Lower leg skin (tissue), 4 donors: ENCODE measurements at places on chromosomes 13 and 19.

GRCh38 chr13:23461544-23461943, 28.0 kb upstream of the SACS start:
- DNase-seq = no peak

- DNase-seq = no peak
Measured at GRCh38 chr13:77374786-77375185, 47.9 kb upstream of the MYCBP2 start.

GRCh38 chr19:34904664-34905527, 21.8 kb upstream of the ZNF30 start:
- DNase-seq = no peak

GRCh38 chr13:45301263-45301662, 39.7 kb downstream of the TPT1 start:
- no peak for DNase-seq

DNA sequence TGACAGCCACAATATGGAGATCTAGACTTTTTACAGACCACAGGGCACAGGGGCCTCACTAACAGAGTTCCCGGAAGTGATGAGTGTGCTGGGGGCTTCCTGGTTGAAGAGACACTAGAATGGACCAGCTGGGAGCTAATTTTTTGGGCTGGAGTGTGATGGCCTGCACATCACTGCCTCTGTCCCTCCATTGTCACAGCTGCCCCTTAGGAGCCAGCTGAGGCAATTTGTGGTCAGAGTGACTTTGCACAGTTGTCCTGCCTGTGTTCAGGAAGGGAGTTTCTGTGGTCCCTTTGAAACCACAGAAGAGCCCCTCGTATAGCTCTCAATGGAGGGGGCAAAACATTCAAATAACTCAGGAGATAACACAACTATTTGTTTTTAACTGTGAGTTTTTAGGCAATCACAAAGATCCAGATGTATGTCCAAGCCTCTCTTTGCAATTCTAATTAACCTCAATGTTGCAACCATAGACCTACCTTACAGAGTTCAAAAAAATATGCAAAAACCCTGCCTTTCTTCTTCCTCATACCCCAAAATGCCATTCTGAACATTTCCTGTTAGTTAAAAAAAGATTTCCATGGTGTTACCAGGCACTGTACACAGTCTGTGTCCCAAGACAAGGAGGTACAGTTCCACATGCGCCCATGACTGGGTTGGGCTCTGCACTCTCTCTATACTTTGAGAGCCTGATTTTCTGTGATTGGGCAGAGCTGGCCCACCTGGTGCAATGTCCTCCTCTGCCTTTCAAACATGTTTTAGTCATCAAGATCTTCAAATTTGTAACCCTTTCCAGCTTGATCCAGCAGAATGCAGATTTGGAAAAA, 2.4 kb downstream of the ALOX5AP start:
- DNase-seq = no peak

- no peak for DNase-seq
Measured at GRCh38 chr19:55535965-55536350, 975 bp downstream of the SBK2 start.

DNA sequence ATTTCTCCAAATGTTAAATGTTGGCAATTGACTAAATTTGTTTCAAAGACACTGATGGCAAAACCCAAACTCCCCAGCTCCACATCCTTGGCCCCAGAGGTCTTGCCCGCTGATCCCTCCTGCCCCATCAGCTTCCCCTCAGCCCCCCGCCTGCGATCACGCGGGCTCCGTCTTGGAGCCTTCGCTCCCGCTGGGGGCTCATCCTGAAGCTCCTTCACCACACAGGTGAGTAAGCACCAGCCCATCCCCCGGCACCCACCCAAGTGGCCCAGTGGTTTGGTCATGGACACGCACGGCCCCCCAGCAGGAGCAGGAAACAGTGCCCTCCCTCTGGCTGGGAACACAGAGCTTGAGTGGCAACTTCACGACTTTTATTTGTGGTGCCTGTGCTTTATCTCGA, 14.9 kb downstream of the EPS8L1 start:
- no peak for DNase-seq

DNA sequence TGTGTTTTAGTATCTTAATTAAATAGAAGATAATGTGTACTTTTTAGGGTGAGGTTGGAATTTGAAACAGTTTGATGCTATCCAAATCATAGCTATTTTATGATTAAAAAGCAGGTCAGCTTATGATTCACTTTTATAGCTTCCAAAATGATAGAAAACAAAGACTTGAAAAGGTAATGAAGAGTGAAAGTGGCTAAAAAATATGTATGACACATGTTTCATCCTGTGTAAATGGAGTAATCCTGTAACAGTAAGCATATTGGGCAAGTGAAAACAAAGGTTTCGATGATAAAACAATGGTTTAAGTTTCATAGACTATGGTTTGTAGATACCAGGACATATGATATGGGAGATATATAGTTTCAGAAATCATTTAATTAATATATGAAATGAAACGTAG, 456.2 kb downstream of the PCDH20 start:
- no peak for DNase-seq

- no peak for DNase-seq
Measured at GRCh38 chr13:33472446-33472845, 186.9 kb upstream of the STARD13 start.

DNA sequence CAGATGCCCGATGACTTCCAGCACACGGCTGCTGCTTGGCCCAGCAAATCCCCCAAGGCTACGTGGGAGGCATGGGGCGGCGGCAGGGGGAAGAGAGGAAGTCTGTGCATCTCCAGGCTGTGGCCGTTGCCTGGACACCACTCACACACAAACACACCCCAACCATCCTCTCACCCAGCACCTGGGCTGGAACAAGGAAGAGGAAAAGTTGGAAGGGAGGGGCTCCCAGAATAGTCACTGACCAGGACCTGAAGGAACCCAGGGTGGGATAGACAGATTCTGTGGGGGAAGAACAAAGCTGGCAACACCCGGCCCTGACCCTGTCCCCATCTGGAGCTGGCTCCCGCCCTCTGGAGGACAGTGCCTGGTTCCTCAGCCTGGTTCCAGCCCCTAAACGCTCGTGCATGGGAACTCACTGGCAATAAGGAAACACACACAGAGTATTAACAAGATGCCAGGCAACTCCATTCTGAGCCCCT, 11.2 kb downstream of the PPP6R1 start:
- DNase-seq = no peak

GRCh38 chr13:92355213-92355612, 871.4 kb upstream of the GPC6 start:
- DNase-seq = no peak

GRCh38 chr13:114022876-114023275, 49.0 kb upstream of the C13orf46 start:
- DNase-seq = no peak

DNA sequence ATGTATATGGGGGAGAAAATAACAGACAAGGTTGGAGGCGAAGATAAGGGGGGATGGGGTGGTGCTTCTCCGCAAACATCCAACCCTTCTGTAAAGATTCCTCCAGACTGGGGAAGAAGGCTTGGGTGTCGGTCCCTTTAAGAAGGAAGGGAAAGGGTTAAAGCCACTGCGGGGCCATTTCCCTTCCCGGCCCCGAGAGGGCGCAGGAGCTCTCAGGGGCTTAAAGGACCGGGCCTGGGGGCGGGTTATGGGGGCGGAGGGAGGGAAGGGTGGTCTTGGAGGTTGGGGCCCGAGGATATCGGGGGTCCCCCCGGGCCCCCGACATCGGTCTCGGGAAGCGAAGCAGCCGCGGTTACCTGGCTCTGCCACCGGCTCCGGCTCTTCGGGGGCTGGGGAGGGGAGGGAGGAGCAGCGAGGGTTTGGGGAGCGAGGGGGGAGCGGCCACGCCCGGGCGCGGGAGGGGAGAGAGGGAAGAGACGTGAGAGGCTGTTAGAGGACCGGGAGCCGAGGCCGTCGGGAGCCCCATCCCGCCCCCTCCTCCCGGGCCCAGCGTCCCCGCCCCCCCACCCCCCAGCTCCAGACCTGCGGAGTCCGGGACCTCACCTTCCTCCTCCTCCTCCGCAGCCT, 2.8 kb downstream of the TNNT1 start:
- DNase-seq = no peak

DNA sequence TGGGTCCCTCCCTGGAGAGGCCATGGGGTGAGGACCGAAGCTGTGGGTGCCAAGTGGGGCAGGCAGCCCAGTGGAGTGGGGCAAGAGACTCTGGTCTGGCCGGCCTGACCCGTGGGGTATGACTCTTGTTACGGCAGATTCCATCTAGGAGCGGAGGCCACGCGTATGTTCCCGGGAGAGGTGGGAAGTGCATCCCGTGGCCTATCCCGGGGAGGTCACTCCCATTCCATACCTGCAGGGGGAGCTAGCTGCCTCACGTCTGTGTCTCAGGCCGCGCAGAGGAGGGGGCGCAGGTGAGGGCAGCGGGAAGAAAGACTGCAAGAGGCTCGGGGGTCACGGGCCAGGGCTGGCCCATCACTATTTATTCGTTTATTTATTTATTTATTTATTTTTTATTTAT, 4.9 kb downstream of the CSNK1G2 start:
- peak; percentile 92 for DNase-seq

- DNase-seq = no peak
Measured at GRCh38 chr13:26485288-26485687, 72.2 kb upstream of the WASF3 start.

GRCh38 chr13:94298346-94298745, 181.1 kb downstream of the DCT start:
- DNase-seq = no peak

DNA sequence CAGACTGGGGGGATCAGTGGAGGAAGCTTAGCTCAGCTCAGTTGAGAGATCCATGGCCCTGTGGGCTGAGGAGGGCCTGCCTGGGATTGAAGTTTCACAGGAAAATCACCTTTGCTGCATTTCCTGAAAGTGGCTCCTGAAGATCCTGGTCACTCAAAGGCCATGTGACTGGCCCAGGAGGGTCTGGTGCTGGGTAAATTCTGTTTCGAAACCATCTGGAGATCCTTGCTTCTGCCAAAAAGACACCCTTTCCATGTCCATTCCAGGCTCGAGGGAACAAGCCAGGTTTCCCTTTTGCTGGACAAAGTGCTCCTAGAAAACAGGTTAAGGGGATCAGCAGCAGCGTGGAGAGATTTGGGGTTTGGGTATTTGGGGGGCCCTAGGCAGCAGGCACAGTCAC, 293.3 kb downstream of the ZNF536 start:
- no peak for DNase-seq

DNA sequence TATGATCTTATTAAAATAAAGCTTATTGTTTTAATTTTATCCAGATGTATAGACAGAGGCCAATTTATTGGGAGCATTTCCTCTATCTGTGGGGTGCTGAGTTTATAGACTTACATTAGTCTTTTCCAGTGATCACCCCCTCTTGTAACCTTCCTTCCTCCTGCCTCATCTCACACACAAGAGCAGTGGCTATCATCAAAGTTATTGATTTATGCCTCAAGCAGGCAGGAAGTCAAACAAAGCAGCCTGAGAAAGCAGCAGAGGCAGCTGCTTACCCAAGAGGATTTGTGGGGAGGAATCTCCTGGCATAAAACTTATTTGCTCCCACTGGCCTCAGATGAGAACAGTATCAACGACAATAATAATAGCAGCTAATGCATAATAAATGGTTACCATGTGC, 26.3 kb upstream of the DCLK1 start:
- no peak for DNase-seq

DNA sequence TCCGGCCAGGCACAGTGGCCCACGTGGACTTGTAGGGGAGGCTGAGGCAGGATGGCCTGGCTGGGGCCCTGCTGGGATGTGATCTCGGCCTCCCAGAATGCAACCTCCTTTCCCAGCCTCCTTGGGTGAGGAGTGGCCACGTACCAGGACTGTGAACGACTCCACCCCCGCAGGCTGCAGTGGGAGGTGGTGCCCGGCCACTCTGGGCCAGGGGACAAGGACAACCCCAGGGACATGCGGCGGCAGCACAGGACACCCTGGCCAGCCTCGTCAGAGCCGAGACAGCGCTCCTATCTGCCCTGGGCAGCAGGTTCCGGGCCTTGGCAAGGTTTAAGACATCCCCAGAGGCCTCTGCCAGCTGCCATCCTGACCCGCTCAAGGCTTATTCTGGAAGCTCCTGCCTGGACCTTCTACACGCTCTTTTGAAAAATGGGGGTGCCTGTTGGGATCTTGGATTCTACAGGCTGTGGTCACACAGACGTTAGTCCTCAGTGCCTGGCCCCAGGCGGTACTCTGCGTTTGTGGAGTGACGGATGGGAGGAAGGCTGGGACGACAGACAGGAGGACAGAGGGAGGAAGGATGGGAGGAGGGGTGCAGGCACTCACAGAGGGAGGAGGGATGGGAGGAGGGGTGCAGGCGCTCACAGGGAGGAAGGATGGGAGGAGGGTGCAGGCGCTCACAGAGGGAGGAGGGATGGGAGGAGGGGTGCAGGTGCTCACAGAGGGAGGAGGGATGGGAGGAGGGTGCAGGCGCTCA, 19.9 kb upstream of the CACTIN start:
- no peak for DNase-seq

- DNase-seq = peak; percentile 53
Measured at GRCh38 chr19:31538879-31539278, 189.6 kb upstream of the TSHZ3 start.

DNA sequence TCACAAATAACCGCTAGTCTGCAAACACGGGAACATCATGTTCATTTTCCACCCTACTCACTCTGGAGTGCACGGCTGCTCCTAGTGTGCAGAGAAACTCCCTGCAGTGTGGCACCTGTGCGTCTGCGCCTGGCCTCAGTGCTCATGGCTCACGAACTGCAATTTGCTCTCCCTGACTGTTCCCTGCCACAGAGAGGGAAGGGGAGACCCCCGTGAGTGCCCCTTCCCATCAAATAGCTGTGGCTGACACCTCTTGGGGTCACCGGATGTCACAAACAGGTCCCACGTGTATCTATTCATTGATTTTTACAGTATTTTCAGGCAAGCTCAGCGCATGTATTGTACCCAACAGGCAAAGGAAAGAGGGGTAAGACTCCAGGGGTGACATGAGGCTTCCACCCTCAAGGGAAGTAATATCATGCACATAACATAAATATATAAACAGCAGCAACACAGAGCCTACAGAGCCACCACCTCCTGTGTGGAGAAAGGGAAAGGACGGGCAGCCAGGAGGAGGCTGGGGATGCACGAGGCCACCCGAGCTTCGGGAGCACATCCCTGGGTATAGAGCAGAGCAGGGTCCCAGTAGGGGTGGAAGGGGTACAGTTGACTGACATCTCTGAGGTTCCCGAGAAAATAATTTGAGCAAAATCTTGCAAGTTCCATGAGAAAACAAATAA, 140.3 kb upstream of the SOX1 start:
- peak; percentile 56 for DNase-seq

DNA sequence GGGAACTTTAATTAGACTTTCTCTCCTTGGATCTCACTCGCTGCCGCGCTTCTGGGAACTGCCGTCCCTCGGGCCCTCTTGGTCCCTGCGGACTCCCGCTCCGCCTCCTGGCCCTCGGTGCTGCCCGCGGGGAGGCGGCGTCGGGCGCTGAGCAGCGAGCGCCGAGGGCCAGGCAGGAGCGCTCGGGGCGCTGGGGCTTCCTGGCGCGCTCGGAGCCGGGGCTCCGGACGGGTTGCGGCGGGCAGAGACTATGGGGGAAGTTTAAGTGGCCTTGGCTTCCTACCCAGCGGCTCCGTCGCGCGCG, 704 bp downstream of the CHST8 start:
- no peak for DNase-seq

DNA sequence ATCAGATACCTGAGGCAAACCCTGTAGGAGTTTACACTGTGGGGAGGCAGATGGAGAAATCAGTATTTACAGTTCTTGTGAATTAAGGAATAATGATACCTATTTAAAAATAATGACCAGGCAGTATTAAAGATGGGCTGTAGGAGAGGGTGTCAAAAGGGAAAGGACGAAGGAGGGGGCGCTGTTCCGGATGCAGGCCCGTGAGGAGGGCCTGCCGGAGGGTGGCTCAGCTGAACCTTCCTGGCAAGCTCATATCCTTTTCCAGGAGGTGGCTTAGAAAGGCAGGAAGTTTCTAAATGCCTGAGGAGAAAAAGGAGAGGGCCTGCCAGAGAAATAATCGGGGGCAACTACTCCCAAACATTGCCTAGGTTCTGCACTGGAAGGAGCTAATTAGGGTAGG, 46.6 kb downstream of the MBNL2 start:
- DNase-seq = no peak
